ENCODE measurements at places on chromosomes 1 and 21. TPM values are rescaled to one million over a fixed set of nuclear protein-coding genes. Genes with fewer than 3 reads are reported as not detected.

TTLL10 gene
- not detected for total RNA-seq

TMIGD3 gene
- total RNA-seq = 0.08 TPM

NR1I3 gene
- total RNA-seq = not detected

CRABP2 gene
- total RNA-seq = 10.2 TPM

ODR4 gene
- 12.7 TPM for total RNA-seq

LDLRAP1 gene
- 11.3 TPM for total RNA-seq

FAM72C gene
- total RNA-seq = 3.6 TPM

LCE1C gene
- total RNA-seq = not detected

FGR gene
- total RNA-seq = not detected

C1orf159 gene
- total RNA-seq = 13.8 TPM

PLA2G2E gene
- not detected for total RNA-seq

CDK11A gene
- 18.3 TPM for total RNA-seq

ADAMTS1 gene
- total RNA-seq = 0.10 TPM

PRAMEF18 gene
- total RNA-seq = not detected

MRPS14 gene
- total RNA-seq = 24.7 TPM

UMODL1 gene
- total RNA-seq = not detected

MARCKSL1 gene
- total RNA-seq = 61.7 TPM

SELL gene
- 0.35 TPM for total RNA-seq

TMPRSS3 gene
- 0.14 TPM for total RNA-seq

PCSK9 gene
- total RNA-seq = 2.7 TPM
